ENCODE measurements at places on chromosomes 1 and 21.

- no peak for DNase-seq
These were observed 39.7 kb upstream of the EXO1 start for GRCh38 chr1:241808265-241808664.

DNA sequence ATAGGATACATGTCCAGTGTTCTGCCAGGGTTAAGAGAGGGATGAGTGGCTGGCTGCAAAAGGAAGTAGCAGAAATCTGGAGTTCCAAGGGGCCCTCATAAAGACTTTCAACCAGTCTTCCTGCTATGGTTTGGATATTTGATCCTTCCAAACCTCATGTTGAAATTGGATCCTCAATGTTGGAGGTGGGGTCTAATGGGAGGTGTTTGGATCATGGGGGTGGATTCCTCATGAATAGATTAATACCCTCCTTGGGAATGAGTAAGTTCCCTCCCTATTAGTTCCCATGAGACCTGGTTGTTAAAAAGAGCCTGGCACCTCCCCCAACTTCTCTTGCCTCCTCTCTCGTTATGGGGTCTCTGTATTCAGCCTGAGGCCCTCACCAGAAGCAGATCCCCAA, 10.1 kb upstream of the GNG12 start:
- DNase-seq = no peak

GRCh38 chr1:54229281-54229891, 29.4 kb downstream of the MRPL37 start:
- DNase-seq = no peak

DNA sequence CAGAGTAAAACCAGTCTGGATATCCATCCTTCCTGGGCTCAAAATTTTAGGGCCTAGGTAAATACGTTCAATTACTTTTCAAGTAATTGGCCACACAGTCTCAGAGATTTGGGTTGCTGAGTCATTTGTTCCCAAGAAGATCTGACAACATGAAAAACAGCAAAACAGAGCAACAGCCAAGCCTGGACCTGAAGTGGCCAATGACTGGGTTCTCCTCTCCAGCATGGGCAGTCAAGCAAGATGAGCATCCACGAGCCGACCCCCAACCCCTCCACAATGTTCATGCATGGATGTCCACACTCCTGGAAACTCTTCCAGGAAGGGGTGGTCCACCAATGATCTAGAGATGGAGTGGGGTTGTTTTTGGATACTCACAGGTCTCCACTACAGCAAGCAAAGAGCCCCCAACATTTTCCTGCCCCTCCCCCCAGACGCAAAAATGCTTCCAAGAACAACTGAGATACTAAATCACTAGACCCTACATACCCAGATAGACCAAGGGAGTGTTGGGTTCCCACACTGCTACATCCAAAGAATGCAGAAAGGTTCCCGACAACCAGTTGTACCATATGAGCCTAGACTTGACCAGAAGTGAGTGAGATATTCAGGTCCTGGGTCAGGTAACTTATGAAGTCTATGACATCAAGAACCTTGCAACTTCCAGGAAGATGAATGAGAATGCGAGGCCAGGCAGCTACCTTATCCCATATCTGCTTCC, 73.0 kb downstream of the CD46 start:
- DNase-seq = no peak

- no peak for DNase-seq
These were observed 5.8 kb downstream of the ANXA9 start for GRCh38 chr1:150987924-150988323.
